ENCODE measurements at places on chromosomes 1 and 21.

DNA sequence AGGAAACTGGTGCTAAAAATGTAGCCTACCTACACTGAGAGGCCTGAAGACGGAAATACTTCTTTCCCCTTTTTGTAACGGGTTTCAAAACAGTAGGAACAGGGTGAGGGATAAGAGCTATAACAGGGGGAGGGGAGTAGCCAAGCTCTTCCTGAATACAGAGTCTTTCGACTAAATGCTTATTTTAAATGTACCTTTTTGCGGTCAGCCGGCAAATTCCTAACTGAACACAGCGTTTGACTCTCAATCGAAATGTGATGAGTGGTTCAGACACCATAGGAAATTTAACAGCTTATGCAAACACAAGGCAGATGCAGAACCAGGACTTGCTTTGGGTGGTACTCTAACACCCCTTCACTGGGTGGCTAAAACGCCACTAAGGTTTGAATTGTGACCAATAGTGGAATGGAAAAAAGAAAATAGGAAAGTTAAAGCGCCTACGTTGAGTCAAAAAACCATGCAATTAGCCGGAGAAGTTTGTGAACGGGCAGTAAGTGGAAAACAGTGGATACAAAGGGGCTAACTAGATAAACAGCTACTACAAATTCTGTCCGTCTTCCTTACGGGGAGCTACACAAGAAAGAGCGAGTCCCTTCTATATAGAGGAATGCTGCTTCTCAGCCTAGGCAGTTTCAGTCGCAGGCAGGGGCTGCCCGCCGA lies 1.7 kb downstream of the EGLN1 start:
- no peak for DNase-seq

- no peak for DNase-seq
These were observed 326.4 kb upstream of the ADAMTS5 start for GRCh38 chr21:27293239-27293638.

GRCh38 chr1:202656057-202656456 lies 54.2 kb downstream of the SYT2 start:
- peak; percentile 11 for DNase-seq

- no peak for DNase-seq
These were observed 307.4 kb downstream of the DISC1 start for GRCh38 chr1:231933711-231934626.

GRCh38 chr1:228372183-228373003 lies 34.2 kb downstream of the TRIM11 start:
- DNase-seq = no peak

GRCh38 chr1:211155040-211155439 lies 21.1 kb upstream of the KCNH1 start:
- no peak for DNase-seq

DNA sequence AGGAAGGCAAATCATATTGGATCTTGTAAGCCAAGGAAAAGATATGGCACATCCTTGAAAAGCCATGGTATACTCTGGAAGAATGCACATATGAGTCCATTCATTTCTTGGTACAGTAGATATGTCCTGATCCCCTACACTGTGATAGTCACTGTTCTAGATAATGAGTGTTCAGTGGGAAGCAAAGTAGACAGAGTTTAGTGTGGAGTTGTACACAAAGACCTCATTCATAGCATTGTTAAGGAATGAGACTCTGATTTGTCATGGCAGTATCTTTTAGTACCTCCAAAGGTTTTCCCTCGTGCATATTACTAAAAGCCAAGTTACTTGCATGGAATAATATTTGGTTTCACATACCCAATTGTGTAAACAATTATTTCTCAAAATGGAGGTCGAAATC lies 204.7 kb downstream of the NFIA start:
- DNase-seq = peak; percentile 61

GRCh38 chr1:54460861-54461387 lies 54.7 kb upstream of the SSBP3 start:
- DNase-seq = no peak

DNA sequence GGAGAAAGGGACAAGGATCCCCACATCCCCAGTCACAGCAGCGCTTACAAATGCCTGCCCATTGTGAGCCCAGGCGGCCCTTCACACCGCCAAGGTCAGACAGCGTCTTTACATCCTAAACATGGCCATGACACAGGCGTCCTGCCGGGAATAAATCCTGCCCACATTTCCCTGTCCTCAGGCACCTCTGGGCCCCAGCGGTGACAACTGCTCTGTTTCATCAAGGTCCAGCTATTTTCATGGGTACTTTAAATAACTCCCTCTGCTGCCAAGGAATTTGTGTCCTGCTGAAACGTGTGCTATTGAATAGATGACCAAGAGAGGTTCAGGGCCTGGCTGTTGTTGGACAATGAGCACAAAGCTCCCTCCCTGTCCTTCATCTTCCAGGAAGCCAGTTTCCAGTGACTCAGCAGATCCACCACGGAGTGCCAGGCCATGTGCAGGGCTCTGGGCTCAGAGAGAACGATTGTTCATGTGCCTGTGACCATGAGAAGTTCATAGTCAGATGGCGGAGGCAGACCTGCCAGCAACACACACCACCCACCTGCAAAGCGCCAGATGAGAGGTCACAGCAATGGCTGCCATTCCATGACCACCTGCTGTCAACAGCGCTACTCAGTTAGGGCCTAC lies 195.8 kb downstream of the MATN1 start:
- no peak for DNase-seq

DNA sequence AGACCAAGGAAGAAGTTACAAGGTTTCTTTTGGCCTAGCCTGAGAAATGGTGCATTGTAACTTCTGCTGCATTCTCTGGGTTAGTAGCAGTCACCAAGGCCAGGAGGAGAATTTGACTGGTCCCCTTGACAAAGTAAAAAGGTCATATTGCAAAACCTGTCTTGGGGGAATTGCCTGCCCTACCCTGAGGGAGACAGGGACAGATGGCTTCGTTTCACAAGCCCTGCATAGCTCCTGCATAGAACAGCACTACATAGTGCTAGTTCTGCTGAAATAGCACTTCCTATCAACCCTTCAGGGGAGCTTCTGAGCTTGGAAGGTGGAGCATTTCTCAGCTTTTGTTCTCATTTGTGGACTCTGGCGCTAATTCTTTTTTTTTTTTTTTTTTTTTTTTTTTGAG lies 20.4 kb upstream of the AK2 start:
- no peak for DNase-seq

DNA sequence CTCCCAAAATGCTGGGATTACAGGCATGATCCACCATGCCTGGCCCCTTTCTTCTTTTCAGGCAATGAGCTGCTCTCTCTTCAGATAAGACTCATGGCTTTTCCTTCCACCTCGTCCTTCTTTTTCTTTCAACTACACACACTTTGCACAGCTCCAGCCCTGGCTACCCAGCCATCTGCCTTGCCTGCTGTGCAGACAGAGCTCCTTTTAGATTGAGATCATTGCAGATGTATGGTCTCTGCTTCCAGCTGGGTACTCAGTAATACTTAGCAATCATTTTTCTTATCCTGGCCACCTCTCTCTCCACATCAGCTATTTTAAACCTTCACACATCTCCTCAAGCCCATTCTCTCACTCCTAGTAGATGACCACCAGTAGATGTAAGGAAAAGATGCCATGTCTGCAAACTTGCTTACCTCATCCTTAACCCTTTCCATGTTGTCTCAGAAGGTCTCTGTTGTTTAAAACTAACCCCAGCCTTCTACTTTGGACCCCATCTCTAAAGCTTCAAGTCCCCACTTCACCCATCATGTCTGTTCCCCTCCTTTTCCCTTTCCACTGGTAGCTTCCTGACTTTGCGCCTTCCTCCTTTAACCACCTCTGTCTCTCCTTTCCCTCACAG lies 7.3 kb downstream of the RAB4A start:
- no peak for DNase-seq

GRCh38 chr1:152811671-152812070 lies at the start of gene LCE1B:
Gene LCE1B (plus strand): TSS chr1:152811971. CDS start chr1:152812447, 476 bp downstream.
- no peak for DNase-seq

GRCh38 chr1:22508991-22509390 lies 54.3 kb upstream of the EPHA8 start:
- no peak for DNase-seq

- DNase-seq = peak; percentile 10
These were observed 150.5 kb downstream of the RPS6KC1 start for GRCh38 chr1:213201380-213202155.

GRCh38 chr1:195831789-195832188 lies 776.5 kb downstream of the KCNT2 start:
- DNase-seq = no peak

DNA sequence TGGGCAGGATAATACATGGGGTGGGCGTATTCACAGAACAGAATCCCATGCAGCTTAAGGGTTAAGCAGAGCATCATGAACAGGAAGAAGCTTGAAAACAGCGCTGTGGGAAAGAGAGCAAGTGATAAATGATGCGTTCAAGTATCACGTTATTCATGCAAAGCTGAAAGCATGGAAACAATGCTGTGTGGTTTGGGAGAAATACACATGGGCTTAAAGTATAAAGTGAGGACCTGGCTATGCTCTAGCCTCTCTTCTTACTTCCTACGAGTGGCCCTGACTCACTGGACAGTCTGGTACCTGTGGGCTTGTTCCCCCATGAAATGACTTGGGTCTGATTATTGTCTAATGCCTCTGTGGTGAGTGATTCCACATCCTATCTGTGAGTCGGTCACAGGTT lies 25.7 kb downstream of the TMPRSS2 start:
- peak; percentile 11 for DNase-seq

- no peak for DNase-seq
These were observed 988 bp downstream of the SLC35A3 start for GRCh38 chr1:99970713-99971255.

- DNase-seq = peak; percentile 77
These were observed 93.7 kb downstream of the CTH start for GRCh38 chr1:70504821-70505193.

DNA sequence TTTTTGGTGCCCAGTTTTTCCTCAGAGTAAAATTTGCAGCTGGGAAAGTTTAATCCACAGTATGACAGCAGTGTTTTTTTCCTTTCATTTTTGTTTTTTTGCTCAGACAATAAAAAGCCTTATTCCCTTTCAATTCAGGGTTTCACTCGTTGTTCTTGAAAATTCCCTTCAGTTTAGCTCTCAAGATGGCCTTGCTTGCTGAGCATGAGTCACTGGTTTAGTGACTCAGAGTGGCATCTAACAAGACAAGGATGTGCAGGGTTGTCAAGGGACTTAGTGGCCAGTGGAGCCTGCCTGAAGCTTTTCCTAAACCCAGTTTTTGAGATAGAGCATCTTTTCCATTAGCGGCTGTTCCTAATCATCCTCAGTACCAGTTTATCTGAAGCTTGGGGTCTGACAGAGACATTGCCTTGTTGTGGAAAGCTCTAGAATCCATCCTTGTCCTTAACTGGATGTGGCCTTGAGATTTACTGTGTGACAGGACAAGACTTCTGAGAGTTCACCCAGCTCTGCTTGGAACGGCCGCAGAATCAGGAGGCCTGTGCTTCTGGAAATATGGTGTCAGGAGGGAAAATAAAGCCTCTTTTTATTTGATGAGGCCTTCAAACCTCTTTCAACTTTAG lies 48.4 kb upstream of the DNAJC6 start:
- DNase-seq = peak; percentile 78

- peak; percentile 80 for DNase-seq
These were observed 13.4 kb downstream of the ELOA start for GRCh38 chr1:23756676-23757075.

DNA sequence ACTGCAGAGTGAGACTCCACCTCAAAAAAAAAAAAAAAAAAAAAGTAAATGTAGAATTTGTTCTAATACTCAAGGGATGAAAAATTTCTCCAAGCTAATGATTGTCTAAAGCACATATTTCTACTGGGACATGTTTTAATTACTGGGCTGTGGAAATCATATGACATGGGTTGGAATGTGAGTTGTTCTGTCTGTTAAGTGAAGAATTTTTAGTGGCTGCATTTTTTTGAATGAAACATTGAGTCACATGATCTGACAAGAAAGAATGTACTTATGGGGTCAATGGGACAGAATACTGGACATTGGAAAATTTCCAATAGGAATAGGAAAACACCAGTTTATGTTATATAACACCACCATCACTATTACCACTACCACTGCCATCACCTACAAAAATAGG lies 123.8 kb upstream of the IVNS1ABP start:
- no peak for DNase-seq

- DNase-seq = no peak
These were observed 64.3 kb upstream of the EPS8L3 start for GRCh38 chr1:109827986-109828385.

DNA sequence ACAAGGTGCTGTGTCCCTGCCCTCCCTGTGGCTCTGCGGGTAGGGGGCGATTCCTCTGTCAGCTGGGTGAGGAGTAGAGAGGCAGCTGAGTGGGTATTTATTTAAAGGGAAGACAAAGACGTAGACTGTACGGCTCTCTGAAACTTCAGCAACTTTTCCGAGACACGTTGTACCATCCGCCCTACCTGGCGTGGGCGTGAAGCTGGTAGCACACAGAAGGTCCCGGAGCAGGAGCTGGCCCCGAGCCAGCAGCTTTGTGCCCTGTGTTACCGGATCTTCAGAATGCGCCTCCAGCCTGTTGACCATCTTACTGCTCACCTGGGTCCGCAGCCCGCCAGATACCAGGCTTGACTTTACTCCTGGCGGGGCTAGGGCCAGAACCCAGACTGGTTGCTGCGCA lies 34.9 kb downstream of the PRKCZ start:
- DNase-seq = no peak

DNA sequence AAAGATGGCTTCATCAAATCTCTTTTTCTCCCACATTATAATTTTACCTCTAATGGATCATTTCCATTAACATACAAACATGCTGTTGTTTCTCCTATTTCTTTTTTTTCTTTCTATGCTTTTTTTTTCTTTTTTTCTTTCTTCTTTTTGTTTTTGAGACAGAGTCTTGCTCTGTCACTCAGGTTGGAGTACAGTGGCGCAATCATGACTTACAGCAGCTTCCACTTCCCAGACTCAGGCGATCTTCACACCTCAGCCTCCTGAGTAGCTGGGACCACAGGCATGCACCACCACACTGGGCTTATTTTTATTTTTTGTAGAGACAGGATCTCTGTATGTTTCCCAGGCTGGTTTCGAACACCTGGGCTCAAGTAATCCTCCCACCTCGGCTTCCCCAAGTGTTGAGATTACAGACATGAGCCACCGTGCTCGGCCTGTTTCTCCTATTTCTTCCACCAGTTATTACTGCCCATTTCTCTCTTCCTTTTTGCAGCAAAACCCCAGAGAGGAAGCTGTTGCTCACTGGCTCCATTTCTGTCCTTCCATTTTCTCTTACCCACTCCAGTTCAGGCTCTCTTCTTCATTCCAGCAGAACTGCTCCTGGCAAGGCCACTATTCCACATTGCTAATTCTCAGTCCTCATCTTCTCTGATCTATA lies 32.1 kb upstream of the OPRD1 start:
- DNase-seq = no peak

- DNase-seq = no peak
These were observed 18.2 kb downstream of the SMAP2 start for GRCh38 chr1:40391688-40392145.

Measured in brain microvascular endothelial cell (primary cell).